Stimulated activated CD4-positive, alpha-beta T cell treated with anti-CD3 and anti-CD28 coated beads, Interleukin-4, amount 100 ng/mL, for 1 hour (primary cell): ENCODE measurements at places on chromosomes 16 and 17.

- DNase-seq = no peak
Measured at GRCh38 chr17:12712941-12713340, 47.3 kb downstream of the MYOCD start.

- no peak for DNase-seq
Measured at GRCh38 chr16:53605831-53606400, 97.7 kb downstream of the RPGRIP1L start.

DNA sequence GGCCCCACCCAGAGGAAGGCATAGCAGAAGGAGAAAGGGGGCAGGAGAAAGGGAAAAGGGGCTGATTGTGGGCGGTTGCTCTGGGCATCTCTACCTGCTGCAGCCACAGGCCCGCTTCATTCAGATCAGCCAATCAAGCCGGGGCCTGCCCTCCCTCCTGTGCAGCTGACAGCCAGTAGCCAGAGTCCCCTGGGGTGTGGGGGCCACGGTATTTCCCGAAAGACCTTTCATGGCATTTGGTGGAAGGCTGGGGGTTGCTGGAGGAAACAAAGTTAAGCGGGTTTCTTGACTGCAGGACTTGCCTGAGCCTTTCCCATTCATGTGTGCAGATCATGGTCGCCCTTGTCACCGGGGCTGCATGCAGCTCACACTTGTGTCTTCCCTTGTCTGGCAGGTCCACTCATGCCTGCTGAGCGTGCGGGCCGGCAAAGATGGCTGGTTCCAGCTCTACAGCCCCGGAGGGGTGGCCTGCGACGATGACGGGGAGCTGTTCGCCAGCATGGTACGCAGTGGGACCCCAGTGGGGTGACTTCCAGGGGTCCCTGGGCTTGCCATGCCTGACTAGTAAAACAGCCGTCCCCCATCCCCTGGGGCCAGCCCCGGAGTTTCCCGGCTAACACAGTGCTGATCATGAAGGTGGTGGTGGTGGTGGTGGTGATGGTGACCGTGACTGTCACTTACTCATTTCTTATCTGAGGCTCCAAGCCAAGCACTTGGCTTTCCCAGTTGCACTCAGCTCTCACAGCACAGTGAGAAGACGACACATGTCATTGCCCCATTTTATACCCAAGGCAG is 82.7 kb upstream of the PLCG2 start:
- no peak for DNase-seq

- no peak for DNase-seq
Measured at GRCh38 chr17:80339731-80340456, 75.1 kb upstream of the ENDOV start.

DNA sequence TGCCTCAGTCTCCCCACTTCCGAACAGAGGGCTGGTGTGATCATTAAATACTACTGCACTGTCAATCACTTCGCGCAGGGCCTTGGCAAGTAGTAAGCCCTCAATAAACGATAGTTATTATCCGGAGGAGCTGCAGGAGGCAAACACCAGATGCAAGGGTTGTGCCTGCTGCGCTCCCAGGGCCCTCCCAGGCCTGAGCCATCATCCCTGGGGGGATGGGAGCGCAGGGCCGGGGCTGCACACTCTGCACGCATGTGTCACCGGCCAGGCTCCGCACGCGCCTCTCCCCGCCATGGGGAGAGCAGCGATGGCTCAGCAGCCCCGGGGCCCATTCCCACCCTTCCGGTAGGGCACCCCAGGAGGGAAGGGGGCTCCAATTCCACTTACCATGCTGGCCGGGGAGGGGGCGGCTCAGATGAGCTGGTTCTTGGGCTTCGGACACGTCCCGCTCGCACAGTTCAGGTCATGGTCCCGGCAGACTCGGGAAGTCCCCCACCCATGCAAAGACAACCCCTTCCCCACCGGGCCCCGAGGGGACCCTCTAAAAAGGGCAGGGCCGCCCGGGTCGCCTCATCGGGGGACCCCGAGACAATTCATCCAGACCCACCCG is 681 bp downstream of the XPO6 start:
- peak; percentile 76 for DNase-seq

DNA sequence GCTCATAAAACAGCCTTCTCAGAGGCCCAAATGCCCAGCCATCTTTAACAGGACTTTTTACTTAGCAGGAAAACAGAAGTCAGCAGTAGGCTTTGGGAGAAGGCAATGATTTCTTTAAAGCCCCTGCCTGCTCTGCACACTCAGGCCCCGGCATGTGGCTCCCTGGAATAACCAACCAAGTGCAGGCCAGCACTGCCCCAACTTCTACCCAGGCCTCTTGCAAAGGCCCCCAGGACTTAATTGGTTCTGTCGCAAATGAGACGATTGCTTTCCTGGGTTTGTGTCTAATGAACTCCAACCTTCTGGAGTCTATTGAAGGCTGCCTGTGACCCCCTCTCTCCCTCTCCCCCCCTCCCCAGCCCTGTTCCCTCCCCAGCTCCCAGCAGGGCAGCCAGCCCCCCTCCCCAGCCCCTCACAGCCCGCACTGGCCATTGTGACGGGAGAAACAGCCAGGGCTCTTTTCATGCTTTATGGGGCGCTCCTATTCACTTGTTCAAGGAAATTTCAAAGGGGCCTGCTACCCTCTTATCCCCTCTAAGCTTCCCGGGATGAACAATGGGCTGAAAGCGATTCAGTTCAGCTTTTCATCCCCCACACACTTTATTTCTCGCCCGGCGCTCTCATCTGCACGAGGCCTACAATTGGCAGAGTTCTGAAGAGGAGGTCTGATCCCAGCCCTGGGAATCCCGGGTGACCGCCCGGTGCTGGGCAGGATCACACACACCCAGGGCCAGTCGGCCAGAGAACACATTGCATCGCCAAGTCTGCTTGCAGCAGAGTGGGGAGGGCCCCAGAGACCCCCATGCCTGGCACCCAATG is 15.5 kb downstream of the AXIN2 start:
- DNase-seq = no peak

DNA sequence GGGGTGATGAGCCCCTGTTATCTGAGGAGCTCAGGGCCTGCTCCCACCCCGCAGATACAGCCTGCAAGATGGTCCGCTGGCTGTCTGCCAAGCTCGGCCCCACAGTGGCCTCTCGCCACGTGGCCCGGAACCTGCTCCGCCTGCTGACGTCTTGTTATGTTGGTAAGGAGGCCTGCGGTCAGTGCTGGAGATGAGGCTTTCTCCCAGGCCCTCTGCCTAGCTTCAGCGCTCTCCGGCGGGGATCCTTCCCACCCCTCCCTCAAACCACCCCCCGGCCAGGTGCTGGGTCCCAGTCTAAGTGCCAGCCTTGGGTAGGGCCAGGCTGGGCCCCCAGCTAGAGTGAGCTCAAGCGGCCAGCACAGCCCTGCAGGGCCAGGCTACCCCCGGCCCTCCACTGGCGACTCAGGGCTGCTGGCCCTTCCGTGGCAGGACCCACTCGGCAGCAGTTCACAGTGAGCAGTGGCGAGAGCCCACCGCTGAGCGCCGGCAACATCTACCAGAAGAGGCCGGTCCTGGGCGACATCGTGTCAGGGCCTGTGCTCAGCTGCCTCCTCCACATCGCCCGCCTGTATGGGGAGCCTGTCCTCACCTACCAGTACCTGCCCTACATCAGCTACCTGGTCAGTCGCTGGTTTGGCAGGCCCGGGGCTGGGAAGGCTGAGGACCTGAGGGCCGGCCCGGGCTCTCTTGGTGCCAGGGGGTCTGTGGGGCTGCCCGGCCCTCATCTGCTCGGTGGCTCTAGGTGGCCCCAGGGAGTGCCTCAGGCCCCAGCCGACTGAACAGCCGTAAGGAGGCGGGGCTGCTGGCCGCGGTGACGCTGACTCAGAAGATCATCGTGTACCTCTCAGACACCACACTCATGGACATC is 6.1 kb downstream of the WDR81 start:
- no peak for DNase-seq

DNA sequence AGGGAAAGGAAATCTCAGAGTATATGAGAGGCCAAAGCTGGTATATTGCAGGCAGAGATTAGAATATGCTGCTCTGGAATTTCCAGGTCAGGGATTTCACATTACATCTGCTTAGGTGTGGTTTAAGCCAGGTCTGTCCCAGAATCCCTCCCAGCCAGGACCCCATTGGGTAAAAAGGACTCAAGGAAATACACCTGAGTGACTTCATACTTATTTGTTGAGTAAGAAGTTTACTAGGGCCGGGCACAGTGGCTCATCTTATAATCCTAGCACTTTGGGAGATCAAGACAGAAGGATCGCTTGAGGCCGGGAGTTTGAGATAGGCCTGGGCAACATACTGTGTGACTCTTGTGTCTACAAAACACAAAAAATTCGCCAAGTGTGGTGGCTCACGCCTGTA is 7.2 kb downstream of the PIPOX start:
- DNase-seq = no peak

GRCh38 chr17:72077326-72077960 is 43.4 kb upstream of the SOX9 start:
- no peak for DNase-seq

DNA sequence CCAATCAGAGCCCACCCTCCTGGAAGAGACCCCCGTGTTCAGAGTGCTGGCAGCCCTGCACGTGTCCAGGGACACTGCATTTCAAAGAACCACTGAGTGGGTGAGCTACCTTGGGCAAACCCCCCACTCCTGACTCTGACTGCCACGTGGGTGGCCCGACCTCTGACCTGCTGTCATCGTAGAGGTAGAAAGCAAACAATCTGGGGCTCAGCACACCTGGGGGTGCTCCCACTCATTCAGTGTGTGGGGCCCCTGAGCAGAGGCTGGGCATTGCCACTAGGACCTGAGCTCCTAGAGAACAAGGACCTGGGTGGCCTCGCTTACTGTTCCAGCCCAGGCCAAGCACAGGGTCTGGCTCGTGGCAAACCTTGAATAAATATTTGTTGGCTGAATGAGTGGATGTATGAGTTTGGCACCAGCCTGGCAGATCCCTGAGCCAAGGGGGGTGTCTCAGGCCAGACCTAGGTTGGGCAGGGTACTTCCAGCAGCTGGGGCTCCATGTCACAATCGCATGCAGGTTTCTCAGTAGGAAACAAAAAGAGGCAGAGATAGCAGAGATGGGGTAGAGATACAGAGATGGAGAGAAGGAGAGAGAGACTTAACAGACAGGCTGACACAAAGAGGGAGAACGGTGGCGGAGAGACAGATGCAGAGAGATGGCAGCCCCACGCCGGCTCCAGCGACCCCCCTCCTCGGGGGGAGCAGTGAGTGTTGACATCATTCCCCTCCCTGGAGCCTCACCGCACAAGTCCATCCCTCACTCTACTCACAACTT is 5.4 kb upstream of the DRC7 start:
- no peak for DNase-seq

DNA sequence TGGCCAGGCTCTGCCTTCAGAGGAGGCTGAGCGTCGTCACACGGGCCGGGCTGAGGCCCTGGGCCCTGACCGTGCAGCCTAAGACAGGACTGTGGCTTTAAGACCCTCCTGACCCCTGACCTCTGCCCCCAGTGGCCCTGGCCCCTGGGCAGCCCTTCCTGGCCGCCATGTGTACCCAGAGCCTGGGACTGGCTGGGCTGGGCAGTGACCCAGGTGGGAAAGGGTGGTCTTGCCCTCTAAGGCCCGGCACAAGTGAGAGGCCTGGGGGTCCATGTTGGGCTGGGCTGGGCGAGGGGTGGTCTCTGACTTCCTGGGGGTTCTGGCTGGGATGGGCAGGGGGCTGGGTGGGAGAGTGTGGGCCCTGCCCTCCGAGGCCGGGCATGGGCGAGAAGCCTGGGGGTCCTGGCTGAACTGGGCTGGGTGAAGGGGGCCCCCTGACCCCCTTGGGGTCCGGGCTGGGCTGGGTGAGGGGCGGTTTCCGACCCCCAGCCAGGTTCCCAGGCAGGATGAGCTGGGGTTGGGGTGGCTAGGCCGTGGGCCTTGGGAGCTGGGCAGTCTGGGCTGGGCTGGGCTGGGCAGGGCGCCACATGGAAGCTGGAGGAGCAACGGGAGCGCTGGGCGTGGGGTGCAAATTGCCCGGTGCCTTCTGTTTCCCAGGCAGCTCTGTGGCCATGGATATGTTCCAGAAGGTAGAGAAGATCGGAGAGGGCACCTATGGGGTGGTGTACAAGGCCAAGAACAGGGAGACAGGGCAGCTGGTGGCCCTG is at the start of gene CDK3:
CDK3 (plus strand) TSS at position 101 of the 767 bp plus-strand sequence; CDS start at position 672, 571 bp downstream.
- no peak for DNase-seq

DNA sequence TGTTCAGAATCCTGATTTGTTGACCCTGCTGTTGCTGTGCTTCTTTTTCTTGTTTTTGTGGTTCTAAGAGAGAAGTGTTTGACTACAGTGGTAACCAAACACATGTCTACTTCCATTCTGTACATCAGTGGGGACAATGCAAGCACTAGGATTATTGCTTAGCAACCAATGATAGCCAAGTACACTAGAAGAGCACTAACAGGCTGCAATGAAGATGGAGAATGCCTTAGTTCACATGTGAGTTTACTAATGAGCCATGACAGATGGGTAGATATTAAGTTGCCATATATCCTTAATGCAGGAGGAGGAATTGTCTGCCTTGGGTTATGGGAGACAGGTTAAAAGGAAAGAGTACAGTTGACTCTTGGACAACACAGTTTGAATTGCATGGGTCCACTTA is 8.3 kb downstream of the EFCAB5 start:
- DNase-seq = no peak

DNA sequence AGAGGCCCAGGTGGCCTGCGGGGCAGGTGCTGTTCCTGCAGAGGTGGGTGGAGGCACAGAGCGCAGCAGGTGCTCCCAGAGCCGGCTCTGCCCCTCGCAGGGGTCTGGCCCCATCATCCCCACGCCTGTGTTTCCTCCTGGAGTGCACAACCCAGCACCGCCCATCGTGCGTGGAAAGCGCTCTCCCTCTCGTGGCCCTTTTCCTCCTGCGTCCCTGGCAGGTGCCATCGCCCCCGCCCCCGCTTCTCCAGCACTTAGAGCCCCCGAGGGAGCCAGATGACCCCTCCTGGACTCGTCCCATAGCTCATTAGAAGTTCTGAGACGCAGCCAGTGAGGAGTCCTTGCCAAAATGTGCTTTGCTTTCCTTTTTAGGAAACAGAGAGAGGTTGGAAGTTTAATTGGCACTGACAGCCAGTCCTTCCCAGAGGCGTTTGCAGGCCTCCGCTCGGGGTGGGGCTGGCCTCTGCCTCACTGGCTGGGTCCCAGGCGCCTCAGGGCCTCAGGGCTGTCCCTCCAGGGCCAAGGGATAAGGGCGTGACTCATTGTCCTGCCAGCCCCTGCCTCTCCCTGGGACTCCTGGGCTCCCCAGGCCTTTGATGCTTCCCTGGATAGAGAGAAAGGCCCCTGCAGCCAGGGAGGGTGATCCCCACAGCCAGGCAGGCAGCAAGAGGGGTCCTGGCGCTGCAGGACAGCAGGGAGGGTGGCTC is 32.2 kb upstream of the CHMP6 start:
- no peak for DNase-seq

DNA sequence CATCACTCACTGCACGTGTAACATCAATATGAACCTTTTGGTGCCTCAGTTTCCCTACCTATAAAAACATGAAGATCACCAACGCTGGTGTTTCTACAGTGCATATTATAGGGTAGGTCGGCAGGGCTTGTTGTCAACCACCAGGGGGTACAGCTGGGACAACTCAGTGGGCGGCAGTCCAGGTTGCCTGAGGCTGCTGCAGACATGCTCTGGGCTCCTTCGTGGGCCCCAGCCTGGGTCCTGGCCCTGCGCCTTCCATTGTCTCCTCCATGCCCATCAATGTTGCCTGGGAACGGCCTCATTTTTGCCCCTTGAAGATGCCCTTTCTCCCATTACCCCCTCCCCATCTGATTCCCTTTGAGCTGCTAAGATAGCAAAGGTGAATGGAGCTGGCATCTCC is 89.8 kb downstream of the GSG1L start:
- DNase-seq = no peak
